RPMI7951 (cell line): ENCODE measurements at places on chromosomes 6 and 20. TPM values are rescaled to one million over a fixed set of nuclear protein-coding genes. Genes with fewer than 3 reads are reported as not detected.

The FBXO9 gene
- 28.7 and 43.4 TPM in 2 replicates for total RNA-seq

DNA sequence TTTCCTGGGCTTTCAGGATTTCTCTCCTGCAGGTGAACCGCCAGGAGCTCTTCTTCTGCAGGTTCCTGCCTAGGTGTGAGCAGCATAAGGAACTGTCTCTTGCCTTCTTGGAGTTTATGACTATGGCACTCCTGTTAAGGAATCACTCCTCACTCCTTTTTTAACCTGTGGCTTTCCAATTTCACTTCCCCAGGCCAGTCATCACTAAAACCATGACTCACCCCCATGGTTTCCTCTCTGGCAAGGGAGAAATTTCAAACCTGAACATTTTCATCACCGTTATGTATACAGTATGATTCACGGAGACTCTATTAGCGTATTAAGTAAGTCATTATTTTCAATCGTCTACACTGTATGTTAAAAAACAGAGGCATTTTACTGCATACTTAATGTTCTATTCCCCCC lies 78.2 kb upstream of the ARID1B start:
- peak; percentile 59 for DNase-seq

DNA sequence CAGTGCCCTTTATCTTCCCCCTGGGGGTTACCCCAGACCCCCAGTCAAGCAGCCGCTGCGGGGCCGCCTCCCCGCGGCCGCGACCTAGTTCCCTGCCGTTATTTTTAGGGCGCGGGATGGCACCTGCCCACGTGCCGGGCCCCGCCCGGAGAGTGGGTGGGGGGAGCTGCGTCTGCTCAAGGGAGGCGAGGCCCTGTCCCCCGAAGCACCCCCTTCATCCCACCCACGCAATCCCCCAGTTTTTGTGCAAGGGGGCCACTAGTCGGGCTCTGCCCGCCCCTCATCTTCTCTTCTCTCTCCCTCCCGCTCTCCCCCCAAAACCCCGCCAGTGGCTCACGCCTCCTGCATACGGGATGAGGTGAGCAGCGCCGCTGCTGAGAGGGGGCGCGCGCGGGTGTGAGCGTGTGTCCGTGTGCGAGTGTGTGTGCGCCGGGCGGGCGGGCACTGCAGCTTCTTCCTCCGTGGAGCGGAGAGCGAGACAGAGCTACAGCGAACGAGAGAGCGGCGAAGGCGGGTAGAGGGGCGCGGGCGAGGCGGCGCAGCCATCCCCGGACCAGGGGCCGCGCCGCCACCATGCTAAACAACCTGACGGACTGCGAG lies at the start of gene SLC12A5:
Gene SLC12A5 (plus strand): TSS at position 444 of the 600 bp plus-strand sequence. CDS start 130 bp downstream, at position 574.
- DNase-seq: no peak

GRCh38 chr6:71649915-71650314 lies 236.4 kb upstream of the RIMS1 start:
- DNase-seq: no peak

GRCh38 chr6:19870322-19870721 lies 33.2 kb downstream of the ID4 start:
- no peak for DNase-seq

DNA sequence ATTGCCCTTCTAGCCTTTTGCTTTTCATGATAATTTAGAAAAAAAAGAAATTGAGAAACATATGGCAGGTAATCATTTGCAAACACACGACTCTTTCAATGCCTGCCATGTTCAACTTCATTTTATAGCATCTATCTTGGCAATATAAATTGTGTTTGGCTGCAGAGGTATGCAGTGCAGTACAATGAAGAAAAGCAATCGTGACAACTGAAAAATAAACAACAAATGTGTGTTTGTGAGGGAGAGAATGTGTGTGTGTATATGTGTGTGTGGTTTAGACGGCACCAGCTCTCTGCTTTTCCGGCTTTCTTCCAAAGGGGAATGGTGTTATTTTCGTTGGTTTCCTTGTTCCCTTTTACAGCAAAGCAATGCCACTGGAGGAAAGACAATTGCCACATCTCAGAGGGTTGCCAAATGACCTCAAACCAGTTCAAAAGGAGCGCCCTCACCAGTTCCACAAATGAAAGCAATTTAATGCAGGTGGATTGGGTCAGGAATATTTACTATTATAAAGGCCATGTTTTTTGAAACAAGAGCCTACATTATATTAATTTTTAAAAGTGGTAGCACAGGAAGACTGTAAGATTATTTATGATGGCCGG lies 587.2 kb downstream of the PRKN start:
- no peak for DNase-seq

DNA sequence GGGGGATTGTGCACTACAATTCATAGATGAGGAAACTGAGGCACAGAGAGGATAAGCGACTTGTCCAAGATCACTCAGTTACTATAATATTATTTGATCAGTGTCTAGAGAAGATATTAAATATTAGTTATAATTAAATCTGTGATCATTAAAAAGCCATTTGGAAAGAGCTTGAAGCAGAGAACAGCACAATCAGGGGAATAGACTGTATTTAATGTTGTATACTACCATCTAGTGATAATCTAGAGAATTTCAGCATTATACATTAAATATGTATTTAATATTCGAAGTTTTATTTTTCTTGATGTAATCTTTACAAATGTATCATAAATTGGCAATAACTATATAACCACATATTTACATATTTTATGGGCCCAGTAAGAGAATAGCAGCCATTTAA lies 20.1 kb upstream of the MTCL3 start:
- peak; percentile 6 for DNase-seq
